ENCODE measurements at places on chromosomes 4 and X.

GRCh38 chr4:125739760-125740159 is 425.0 kb downstream of the FAT4 start:
- no peak for DNase-seq

DNA sequence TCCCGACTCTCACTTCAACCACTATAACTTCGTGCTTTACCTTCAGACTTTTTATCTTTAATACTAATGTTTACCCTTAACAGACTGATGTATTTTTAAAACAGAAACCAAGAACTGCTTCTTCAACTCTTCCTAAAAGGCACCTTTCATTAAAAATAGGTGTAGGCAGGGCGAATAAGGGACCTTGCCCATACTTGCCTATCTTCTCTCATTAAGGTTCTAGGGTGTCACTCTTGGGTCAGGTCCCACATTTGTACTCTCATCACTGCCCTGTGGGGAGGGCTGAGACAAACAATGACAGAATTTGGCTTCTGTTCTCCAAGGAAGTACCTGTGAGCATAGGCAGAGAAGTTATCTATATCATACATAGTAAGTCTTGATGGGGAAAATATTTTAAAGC is 69.7 kb downstream of the ANKRD50 start:
- DNase-seq, result no peak

DNA sequence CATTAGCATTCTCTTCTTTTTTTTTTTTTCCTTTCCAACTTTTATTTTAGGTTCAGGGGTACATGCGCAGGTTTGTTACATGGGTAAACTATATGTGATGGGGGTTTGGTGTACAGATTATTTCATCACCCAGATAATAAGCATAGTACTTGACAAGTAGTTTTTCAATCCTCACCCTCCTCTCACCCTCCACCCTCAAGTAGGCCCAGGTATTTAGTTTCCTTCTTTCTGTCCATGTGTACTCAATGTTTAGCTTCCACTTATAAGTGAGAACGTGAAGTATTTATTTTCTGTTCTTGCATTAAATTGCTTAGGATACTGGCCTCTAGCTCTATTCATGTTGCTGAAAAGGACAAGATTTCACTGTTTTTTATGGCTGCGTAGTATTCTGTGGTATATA is 140.8 kb upstream of the PGRMC2 start:
- no peak for DNase-seq

DNA sequence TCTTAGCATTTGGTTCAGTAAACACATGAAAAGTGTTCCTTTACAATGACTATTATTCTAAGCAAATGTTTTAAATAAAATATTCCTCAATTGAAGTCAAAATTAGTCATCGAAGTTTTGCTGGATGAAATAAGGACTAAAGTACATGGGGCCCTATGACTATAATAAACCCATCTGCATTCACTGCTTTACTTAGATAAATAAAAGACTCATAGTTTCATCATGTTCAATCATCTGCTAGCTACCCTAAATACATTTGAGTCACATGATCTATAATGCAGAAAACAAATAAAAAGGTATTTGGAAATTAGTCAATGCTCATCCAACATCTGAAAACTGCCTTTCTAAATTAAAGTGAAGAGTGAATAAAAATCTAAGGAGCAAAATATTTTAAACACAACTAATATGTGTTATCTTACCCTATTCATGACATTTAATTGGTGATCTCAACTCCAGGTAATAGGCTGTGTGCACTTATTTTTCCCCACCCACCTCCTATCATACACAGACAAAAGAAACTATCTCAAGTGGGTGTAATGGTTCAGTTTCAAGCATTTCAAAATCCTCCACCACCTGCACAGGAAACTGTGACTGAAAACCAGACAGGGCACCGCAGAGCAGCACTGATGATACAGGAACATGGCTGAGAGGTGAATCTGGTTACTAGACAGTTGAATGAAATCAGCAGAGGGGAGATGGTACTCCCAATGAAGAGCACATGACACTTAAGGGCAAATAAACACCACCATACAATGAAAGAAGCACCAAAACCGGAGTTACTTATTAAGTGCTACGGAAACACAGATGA is 78.6 kb downstream of the CAMK2D start:
- no peak for DNase-seq

Data from spinal cord (tissue), 10 donors.